ENCODE measurements at places on chromosomes 3 and 15.

GRCh38 chr3:21778715-21779114 lies 27.7 kb upstream of the ZNF385D start:
- no peak overlapping the region for H3K27ac ChIP-seq
- H3K4me3 ChIP-seq: no peak overlapping the region
- no peaks in the 10 kb centered on the region for H3K27me3 ChIP-seq
- no peak for DNase-seq
- peaks cover 8% of the 10 kb centered on the region for H3K4me1 ChIP-seq
- no peaks in the 10 kb centered on the region for H3K36me3 ChIP-seq

DNA sequence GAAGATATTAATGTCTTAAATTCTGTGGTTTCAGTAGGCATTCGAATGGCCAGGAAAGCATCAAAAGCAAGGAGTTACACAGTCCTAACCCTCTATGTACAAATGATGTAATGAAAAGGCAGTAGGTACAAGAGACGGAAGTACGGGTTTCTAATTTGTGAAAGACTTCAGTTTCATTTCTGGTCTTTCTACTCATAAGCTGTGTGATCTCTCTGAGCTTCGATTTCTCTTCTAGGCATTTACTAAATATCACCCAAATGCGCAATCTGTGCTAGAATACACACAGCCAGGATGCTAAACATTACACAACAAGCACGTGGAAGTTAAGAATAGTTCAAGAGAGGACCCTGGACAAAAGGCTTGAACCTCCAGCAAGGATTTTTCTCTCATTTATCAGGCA lies 17.9 kb upstream of the STIMATE start:
- no peak overlapping the region for H3K4me3 ChIP-seq
- no peaks in the 10 kb centered on the region for H3K27me3 ChIP-seq
- H3K27ac ChIP-seq: no peak overlapping the region
- H3K36me3 ChIP-seq: peaks cover 3% of the 10 kb centered on the region
- H3K4me1 ChIP-seq: no peaks in the 10 kb centered on the region

DNA sequence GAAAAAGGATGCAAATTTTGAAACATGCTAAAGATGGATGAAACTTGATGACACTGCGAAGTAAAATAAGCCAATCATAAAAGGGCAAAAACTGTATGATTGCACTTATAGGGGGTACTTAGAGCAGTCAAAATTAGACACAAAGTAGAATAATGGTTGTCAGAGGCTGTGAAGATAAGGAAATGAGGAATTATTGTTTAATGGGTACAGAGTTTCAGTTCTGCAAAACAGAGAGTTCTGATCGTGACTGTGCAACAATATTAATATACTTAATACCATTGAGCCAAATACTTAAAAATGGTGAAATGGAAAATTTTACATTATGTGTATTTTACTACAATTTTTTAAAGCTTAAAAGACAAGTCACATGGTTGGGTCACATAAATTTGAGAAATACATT lies 35.1 kb downstream of the UBE3A start:
- no peak overlapping the region for H3K27ac ChIP-seq
- no peak overlapping the region for H3K4me3 ChIP-seq
- no peak for DNase-seq

DNA sequence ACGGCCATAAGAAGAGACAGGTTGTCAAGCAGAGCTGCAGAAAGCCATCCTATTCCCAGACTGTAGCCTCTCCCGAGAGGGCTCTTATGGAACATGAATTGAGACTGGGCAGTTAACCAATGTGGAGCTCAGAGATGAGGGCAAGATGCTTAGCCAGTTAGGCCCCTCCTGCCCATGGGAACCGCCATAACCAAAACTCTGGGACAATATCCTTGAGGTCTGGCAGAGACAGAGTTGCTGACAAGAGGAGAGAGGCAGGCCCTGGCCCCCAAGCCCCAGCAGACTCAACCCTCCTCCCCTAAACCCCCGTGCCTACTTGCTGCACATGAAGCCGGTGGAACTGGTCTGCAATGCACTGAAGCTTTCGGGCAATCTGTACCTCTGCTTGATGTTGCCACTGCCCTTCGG lies 4.8 kb downstream of the BMF start:
- H3K4me1 ChIP-seq: peaks cover 77% of the 10 kb centered on the region
- DNase-seq: no peak
- H3K36me3 ChIP-seq: peaks cover 40% of the 10 kb centered on the region
- peaks cover 20% of the 10 kb centered on the region for H3K27me3 ChIP-seq
- H3K27ac ChIP-seq: no peak overlapping the region
- no peak overlapping the region for H3K4me3 ChIP-seq

GRCh38 chr3:189270248-189270832 lies 98.6 kb downstream of the TPRG1 start:
- peak; percentile 61 for DNase-seq
- H3K27ac ChIP-seq: no peak overlapping the region
- no peaks in the 10 kb centered on the region for H3K36me3 ChIP-seq
- no peak overlapping the region for H3K4me3 ChIP-seq
- H3K4me1 ChIP-seq: no peaks in the 10 kb centered on the region

GRCh38 chr3:69116897-69117296 lies 5.5 kb downstream of the LMOD3 start:
- H3K36me3 ChIP-seq: no peaks in the 10 kb centered on the region
- no peak overlapping the region for H3K27ac ChIP-seq
- H3K27me3 ChIP-seq: no peaks in the 10 kb centered on the region
- H3K4me3 ChIP-seq: no peak overlapping the region

DNA sequence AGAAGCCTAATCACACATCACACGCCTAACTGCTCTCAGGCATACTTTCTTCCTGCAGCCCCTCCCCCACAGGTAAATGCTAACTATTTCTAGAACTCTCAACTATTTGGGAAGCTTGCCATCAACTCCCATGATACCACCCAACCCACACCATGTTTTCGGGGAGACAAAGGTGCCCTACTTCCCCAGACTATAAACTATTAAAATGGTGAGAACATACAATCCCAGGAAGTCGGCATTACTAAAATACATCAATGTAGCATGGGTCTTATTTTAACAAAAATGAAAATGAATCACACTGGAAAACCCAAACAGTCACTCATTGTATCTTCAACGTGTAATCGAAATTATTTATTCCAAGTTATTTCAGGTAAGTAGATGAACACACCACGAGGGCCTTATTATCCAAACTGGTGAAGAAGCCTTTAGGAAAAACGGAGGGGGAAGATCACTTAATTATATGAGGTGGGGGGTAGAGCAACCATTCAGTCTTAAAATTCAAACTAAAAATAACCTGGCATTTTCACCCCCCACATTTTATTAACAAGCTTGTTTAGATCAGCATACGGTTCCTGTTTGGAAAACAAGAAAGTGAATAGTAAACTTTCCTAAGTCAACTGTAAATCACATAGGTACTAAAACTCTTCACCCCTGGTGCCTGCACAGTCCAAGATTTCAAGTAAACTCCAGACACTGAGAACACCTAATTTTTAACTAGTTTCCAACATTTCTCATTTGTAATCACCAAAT lies 1.9 kb downstream of the TBL1XR1 start:
- H3K27ac ChIP-seq: peak overlapping the region; percentile 99
- H3K36me3 ChIP-seq: peaks cover 10% of the 10 kb centered on the region
- H3K27me3 ChIP-seq: peaks cover 19% of the 10 kb centered on the region
- peaks cover 48% of the 10 kb centered on the region for H3K4me1 ChIP-seq

- DNase-seq: no peak
- no peaks in the 10 kb centered on the region for H3K27me3 ChIP-seq
- H3K4me3 ChIP-seq: no peak overlapping the region
- no peaks in the 10 kb centered on the region for H3K36me3 ChIP-seq
- H3K4me1 ChIP-seq: no peaks in the 10 kb centered on the region
- H3K27ac ChIP-seq: no peak overlapping the region
Observed at GRCh38 chr15:52922871-52923270, 132.7 kb upstream of the ONECUT1 start.

DNA sequence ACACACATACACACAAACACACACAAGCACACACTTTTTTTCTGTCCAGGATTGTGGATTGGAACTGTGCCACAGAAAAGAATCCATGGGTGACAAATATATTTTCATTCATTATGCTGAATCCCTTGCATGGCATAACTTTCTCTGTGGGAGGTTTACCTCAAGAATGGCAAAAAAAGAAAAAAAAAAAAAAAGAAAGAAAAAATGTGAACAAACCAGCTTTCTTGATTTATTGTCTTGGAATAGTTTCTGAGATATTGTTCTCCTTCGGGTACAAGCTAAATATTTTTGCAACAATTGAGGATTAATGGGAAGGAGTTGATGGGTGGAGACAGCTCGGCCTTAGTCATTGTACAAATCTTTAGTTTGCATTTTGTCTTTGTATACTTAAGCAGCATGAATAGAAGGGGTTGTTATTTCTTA lies 153.1 kb downstream of the GMNC start:
- no peaks in the 10 kb centered on the region for H3K36me3 ChIP-seq
- no peak overlapping the region for H3K4me3 ChIP-seq
- H3K4me1 ChIP-seq: no peaks in the 10 kb centered on the region
- no peaks in the 10 kb centered on the region for H3K27me3 ChIP-seq
- DNase-seq: no peak
- no peak overlapping the region for H3K27ac ChIP-seq

DNA sequence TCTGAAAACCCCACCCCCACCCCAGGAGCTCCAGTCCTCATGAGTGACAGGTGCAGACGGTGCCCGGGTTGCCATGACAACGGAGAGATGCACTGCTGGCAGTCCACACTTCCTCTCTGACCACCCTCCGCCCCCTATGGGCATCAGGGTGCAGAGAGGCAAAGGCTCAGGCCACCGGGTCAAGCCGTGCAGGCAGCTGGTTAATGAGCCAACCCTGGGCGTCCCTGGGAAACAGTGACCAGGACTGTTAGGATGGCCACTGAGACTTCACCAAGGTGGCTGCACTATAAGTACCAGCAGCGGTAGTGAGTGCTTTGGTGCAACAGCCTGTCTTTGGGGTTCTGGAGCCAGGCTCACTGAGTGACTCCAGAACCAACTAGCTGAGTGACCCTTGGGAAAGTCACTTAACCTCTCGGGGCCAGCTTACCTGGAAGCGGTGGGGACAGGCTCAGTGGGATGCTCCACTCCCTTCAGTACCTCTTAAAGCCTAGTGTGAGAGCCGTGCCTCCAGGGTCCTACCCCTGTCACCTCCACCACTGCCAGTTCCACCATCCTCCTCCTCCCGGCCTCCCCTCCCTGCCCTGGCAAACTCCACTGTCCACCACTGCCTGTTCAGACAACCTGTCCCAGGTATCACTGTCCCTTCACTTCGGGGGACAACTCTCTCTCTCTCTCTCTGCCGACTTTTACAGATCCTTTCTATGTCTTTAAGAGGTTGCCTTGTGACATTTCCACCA lies 121.0 kb upstream of the PRR20G start:
- no peaks in the 10 kb centered on the region for H3K36me3 ChIP-seq
- peaks cover 8% of the 10 kb centered on the region for H3K4me1 ChIP-seq
- H3K4me3 ChIP-seq: no peak overlapping the region

DNA sequence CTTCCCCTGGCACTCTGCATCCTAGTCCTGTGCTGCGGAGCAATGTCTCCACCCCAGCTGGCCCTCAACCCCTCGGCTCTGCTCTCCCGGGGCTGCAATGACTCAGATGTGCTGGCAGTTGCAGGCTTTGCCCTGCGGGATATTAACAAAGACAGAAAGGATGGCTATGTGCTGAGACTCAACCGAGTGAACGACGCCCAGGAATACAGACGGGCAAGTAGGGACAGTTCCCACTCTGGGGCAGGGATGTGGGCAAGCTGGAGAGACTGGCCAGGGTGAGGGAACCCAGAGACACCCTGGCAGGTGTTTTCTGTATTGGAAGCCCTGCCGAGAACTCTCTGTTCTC lies 247 bp downstream of the FETUB start:
- no peak for DNase-seq
- H3K4me1 ChIP-seq: no peaks in the 10 kb centered on the region
- H3K27ac ChIP-seq: no peak overlapping the region
- H3K27me3 ChIP-seq: peaks cover 4% of the 10 kb centered on the region
- H3K36me3 ChIP-seq: no peaks in the 10 kb centered on the region
- no peak overlapping the region for H3K4me3 ChIP-seq

- no peaks in the 10 kb centered on the region for H3K27me3 ChIP-seq
- H3K4me1 ChIP-seq: peaks cover 9% of the 10 kb centered on the region
- H3K36me3 ChIP-seq: no peaks in the 10 kb centered on the region
- no peak overlapping the region for H3K4me3 ChIP-seq
- DNase-seq: no peak
- H3K27ac ChIP-seq: no peak overlapping the region
Observed at GRCh38 chr3:123765475-123766128, 118.5 kb downstream of the MYLK start.

GRCh38 chr15:48507416-48508065 lies 138.0 kb downstream of the FBN1 start:
- H3K4me3 ChIP-seq: no peak overlapping the region
- H3K27me3 ChIP-seq: no peaks in the 10 kb centered on the region
- H3K36me3 ChIP-seq: peaks cover 2% of the 10 kb centered on the region
- no peaks in the 10 kb centered on the region for H3K4me1 ChIP-seq
- DNase-seq: peak; percentile 48
- no peak overlapping the region for H3K27ac ChIP-seq

GRCh38 chr3:157501863-157502262 lies 1.4 kb downstream of the VEPH1 start:
- no peaks in the 10 kb centered on the region for H3K36me3 ChIP-seq
- peaks cover 33% of the 10 kb centered on the region for H3K4me1 ChIP-seq
- no peak overlapping the region for H3K4me3 ChIP-seq

DNA sequence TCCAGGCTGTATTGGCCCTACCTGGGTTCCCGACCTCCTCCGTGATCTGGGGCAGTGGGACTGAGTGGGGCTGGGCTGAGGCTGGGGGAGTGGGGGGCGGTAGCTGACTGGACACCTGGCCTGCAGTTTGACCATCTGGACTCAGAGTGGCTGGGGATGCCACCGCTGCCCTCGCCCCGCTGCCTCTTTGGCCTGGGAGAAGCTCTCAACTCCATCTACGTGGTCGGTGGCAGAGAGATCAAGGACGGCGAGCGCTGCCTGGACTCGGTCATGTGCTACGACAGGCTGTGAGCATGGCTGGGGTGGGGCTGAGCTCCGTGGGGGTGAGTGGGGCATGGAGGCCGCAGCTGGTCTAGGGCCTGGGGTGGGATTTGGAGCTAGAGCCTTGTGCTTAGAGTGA lies 2.7 kb downstream of the KLHL40 start:
- H3K4me3 ChIP-seq: no peak overlapping the region
- no peaks in the 10 kb centered on the region for H3K4me1 ChIP-seq
- H3K36me3 ChIP-seq: no peaks in the 10 kb centered on the region

- no peaks in the 10 kb centered on the region for H3K27me3 ChIP-seq
- H3K36me3 ChIP-seq: no peaks in the 10 kb centered on the region
- no peak overlapping the region for H3K27ac ChIP-seq
- no peaks in the 10 kb centered on the region for H3K4me1 ChIP-seq
Observed at GRCh38 chr3:113304102-113304501, 92.7 kb downstream of the BOC start.

DNA sequence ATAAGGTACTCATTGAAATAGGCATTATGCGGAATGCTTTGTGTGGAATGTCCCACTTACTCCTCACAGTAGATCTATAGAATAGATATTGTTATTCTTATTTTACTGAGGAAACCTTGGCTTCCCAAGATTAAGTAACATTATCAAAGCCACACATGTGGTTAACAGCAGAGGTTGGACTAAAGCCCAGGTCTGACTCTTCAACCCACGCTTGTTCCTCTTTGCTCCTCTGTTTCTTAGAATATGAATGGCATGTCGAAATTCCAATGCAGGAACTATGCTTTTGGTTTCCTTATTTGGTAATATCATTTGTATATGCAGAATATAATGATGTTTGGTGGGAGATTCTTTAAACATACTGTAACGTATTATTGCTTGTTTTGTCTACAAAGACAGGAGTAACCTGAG lies 818.8 kb upstream of the LMCD1 start:
- no peaks in the 10 kb centered on the region for H3K27me3 ChIP-seq
- H3K36me3 ChIP-seq: no peaks in the 10 kb centered on the region
- no peaks in the 10 kb centered on the region for H3K4me1 ChIP-seq
- no peak for DNase-seq
